CD4-positive, alpha-beta T cell treated with Interleukin-4 for 1 hour (primary cell): ENCODE measurements at places on chromosomes 6 and 20.

DNA sequence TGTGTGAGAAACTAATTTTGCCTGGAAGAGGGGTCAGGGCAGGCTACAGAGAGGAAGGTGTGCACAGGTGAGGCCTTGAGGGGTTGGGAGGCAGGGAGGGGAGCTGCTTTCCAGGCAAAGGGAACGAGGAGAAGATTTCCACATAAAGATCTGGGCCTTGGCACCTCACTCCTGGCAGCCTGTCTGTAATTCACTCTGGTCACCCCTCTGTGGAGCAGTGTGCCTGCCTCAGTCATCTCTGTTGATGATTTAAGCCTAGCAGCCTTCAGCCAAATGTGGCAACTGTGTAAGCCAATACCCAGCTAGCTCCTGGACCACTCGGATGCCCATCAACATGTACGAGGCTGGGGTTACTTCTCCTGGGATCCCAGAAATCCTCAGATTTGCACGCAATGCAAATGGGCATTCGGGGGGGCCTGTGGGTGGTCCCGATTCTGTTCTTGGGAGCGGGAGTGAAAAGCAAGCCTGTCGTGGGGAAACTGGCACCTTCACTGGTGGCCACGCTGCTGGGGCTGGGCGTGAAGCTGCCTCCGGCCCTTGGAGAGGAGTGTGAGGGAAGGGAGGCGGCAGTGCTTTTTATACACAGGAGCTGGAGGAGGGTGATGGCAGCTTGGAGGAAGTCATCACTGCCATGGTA is 360.4 kb downstream of the ZFAND3 start:
- DNase-seq, result no peak

DNA sequence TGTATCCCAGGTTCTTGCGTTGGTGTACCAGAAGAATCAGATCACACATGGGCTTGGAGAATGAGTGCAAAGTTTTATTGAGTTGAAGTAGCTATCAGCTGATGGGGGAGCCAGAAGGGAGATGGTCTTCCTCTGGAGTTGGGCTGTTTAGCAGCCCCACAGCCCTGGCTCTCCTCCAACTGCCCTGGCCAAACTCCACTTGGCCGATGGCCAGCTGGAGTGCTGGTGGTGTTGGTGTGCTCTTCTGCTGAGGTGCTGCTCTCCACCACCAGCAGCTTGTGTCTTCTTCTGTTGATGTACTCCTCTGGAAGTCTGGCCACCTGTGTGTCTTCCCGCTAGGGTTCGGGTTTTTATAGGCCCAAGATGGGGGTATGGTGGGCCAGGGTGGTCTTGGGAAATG is 172.8 kb downstream of the TINAG start:
- DNase-seq, result no peak

GRCh38 chr20:8875586-8875985 is 193.3 kb upstream of the PLCB4 start:
- DNase-seq, result no peak

DNA sequence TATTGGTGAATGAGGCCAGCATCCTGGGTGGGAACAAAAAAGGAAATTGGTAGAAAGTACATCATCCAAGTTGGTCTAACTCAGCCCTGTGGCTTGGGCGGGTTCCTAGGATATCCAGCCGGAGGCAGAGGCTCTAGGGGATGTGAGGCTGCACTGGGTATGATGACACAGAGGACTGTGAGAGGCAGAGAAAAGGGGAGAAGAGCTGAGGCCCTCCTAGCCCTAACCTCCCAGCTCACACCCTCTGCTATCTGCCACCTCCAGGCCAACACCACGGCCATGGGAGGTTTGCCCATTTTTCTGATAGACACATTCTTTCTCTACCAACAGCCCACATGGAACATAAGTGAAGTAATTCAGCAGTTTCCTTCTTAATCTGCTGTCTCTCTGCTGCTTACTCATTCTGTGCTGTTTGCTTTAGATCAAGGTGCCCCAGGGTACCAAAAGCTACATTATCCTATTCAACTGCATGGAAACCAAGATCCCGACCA is 284.4 kb downstream of the ESR1 start:
- DNase-seq, result no peak

- DNase-seq, result no peak
These were observed 17.7 kb downstream of the COL9A1 start for GRCh38 chr6:70285201-70285600.

DNA sequence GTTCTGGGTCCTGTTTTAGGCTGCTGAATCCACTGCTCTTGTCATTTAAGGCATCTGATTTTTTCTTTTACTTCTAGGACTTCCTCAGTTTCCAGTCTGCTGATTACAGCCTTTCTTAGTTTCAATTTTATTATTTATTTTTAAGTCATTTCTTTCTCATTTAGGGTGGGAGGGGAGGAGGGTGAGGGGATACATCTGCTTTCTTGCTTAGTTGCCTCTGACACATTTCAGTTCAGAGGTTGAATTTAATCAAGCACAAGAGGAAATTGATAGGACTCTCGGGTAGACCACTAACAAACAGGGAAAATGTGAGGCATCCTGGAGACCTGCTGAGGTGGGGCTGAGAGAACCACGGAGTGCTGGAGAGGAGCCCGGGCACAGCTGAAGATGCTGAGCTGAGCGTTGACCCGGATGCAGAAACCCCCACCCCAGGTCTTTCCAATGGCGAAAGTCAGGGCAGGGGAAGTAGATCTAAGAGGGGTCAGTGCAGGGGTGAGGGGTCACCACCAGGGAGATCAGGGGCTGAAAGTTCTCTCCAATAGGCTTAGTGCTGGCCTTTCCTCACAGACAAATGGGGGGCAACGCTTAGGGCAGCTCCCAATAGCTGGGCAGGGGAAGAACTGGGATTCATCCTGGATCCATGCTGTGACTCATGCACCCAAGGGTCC is 7.6 kb upstream of the TREML2 start:
- DNase-seq, result no peak

GRCh38 chr6:34138191-34138590 is 7.7 kb downstream of the GRM4 start:
- DNase-seq, result no peak

GRCh38 chr6:79494841-79495240 is 42.4 kb downstream of the LCA5 start:
- no peak for DNase-seq
